Daoy (cell line): ENCODE measurements at places on chromosomes 3 and 15. TPM values are rescaled to one million over a fixed set of nuclear protein-coding genes. Genes with fewer than 3 reads are reported as not detected.
A peak's percentile ranks its signal among the peaks of the same experiment; 100 is the strongest.

- DNase-seq, result peak; percentile 40
Observed at GRCh38 chr15:88605189-88606069, 15.7 kb upstream of the AEN start.

ARL8B gene
- total RNA-seq, result 33.4 and 35.8 TPM in 2 replicates

DNA sequence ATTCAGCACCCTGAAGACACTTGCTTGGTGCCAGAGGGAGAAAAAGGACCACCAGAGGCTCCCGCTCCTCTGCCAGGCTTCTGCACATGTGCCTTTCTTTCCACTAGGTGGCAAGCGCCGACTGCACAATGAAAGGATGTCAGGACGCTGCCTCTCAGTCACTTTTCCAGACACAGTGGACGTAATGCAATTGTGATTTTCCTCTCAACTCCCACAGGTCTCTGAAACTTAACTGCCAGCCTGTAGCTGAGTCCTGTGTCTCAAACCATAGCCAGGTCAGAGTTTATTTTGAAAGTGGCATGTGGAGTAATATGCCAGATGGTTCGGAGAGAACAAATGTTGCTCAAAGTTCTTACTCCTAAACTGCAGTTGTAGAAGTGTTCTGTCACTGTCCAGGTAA lies 162.9 kb downstream of the ITPR1 start:
- DNase-seq, result peak; percentile 68

- no peak for DNase-seq
Observed at GRCh38 chr3:192068464-192069254, 607.7 kb downstream of the PYDC2 start.

DNA sequence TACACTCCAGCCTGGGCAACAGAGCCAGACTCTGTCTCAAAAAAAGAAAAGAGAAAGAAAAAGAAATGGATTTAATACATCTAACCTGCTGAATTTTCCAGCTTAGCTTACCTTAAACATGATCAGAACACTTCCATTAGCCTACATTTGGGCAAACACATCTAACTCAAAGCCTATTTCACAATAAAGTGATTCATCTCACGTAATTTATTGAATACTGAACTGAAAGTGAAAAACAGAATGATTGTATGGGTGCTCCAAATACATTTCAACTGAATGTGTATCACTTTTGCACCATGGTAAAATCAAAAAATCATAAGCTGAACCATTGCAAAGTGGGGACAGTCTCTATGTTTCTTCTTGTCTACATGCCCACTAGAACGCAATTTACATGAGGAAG lies 9.0 kb downstream of the PIK3R4 start:
- DNase-seq, result no peak

- DNase-seq, result no peak
Observed at GRCh38 chr3:48219543-48219942, 3.8 kb upstream of the CAMP start.
